ENCODE measurements at places on chromosomes 4 and X. TPM values are rescaled to one million over a fixed set of nuclear protein-coding genes. Genes with fewer than 3 reads are reported as not detected.
A peak's percentile ranks its signal among the peaks of the same experiment; 100 is the strongest.

Gene GPR82
- total RNA-seq, result 0.53 TPM

Gene BMX
- total RNA-seq, result 5.9 TPM

Gene POF1B
- 21.4 TPM for total RNA-seq

Gene VCX
- total RNA-seq, result not detected

Gene C1QTNF7
- total RNA-seq, result 4.0 TPM

Gene XPNPEP2
- 2.5 TPM for total RNA-seq

Gene PKD2
- total RNA-seq, result 17.5 TPM

Gene STOX2
- total RNA-seq, result 17.0 TPM

Gene CCDC110
- 2.3 TPM for total RNA-seq

Gene SMPX
- total RNA-seq, result 570 TPM

- no peak for DNase-seq
Observed at GRCh38 chr4:121675715-121676114, 21.1 kb downstream of the ANXA5 start.

GRCh38 chr4:137124278-137124932 lies 407.9 kb downstream of the PCDH18 start:
- no peak for DNase-seq

- no peak for DNase-seq
Observed at GRCh38 chr4:146255874-146256273, 41.5 kb downstream of the REELD1 start.

- DNase-seq, result no peak
Observed at GRCh38 chr4:136319789-136320464, 1212.4 kb downstream of the PCDH18 start.

GRCh38 chrX:69146739-69147138 lies 18.5 kb downstream of the PJA1 start:
- DNase-seq, result no peak

DNA sequence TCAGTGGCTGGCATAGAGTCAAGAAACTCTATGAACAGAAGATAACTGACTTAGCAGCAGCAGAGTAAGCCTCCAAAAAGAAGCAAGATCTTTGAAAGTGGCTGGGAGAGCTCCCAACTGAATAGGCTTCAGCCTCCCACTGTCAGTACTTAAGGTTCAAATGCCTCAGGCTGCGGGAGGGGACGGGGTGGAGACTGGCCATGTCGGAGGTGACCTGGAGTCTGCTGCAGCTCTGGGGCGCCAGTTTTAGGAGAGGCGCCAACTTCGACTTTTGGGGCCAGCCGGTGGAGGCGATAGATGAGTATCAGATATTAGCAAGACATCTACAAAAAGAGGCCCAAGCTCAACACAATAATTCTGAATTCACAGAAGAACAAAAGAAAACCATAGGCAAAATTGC lies 67.3 kb downstream of the TMEM144 start:
- no peak for DNase-seq

GRCh38 chrX:82734140-82734539 lies 774.0 kb upstream of the POU3F4 start:
- DNase-seq, result no peak

GRCh38 chrX:113726466-113726865 lies 857.4 kb upstream of the HTR2C start:
- no peak for DNase-seq

DNA sequence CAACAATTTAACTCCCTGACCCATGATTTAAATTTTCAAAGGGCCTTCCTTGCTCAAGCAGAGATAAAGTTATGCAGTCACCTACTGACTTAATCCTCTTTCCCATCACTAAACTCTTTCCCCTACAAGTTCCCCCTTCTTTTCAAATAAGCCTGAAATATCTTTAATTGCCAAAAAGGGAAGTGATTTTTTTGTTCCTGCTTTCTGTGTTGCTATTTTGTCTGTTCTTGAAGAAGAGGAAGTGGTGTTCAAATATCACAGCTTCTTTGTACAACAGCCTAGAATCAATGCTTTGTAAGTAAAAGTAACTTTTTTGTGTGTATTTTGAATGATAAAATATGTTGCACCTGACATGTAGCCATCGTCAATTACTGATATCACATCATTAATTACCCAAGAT lies 595.9 kb downstream of the CENPC start:
- no peak for DNase-seq

- no peak for DNase-seq
Observed at GRCh38 chr4:101418055-101418454, 70.7 kb upstream of the PPP3CA start.

DNA sequence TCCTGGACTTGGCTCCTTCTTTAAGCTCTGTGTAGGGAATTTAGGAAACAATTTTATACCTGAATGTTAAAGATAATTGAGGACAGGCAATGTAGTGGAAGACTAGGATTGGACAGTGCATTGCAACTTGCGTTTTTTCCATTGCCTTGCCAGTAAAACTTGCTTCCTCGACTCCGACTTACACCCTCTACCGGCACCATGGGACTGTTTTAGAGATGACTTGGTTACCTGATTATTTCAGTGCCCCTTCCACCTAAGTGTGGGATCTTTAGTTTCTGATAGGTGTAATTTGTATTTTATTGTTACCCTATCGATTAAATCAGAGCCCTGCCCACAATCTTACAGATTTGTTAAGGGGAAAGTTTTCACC lies 1.2 kb downstream of the PRPS1 start:
- DNase-seq, result no peak

DNA sequence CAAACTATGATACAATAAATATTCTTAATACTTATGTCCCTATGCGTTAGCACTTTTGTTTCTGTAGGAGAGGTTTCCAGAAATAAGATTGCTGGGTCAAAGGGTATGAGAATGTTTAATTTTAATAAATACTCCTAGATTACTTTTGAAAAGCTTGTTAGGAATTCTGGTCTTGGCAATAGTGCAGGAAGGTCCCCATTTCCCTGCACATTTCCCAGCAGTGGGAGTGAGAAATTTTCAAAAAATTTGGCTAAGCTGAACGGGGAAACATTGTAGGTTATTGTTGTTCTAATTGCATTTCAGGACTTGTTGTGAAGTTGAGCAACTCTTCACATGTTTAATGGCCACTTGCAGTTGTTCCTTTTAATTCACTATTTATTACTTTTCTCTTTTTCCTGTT lies 27.1 kb downstream of the IGFBP7 start:
- DNase-seq, result no peak

DNA sequence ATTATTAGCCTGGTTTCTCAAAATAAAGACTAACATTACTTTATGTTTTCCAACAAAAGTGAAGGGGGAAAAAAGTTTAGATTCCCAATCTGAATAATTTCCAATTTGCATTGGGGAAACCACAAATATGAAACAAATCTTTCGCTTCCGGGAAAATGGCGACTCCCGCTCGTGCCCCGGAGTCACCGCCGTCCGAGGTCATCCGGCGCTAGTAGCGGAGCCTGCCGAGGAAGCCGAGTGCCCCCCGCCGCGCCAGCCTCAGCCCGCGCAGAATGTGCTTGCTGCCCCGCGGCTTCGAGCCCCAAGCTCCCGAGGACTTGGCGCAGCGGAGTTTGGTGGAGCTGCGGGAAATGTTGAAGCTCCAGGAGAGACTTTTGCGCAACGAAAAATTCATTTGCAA lies 75.0 kb upstream of the TMPRSS11A start:
- no peak for DNase-seq

GRCh38 chrX:47194194-47194787 lies 662 bp downstream of the UBA1 start:
- peak; percentile 34 for DNase-seq

GRCh38 chr4:185773419-185773818 lies 38.6 kb downstream of the SORBS2 start:
- DNase-seq, result peak; percentile 47

DNA sequence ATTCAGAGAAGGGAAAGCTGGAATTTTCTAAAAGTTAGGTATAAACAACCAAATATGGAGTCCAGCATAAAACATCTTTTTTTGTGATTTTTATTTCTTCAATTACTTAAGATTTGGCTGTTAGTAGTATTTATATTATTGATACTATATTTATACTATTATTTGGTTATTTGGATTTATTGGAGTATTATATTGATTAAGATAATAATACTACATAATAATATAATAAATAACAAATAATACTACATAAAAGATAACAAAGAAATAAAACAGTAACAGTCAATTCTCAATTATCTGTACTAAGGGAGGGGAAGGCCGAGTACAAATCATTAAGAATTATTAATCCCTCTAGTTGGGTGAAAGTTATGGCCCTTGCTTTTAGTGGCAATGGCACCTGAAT lies 66.0 kb upstream of the IRF2 start:
- no peak for DNase-seq

GRCh38 chr4:10013722-10014121 lies 7.6 kb downstream of the SLC2A9 start:
- no peak for DNase-seq
